ENCODE measurements at places on chromosomes 5 and 9.
A peak's percentile ranks its signal among the peaks of the same experiment; 100 is the strongest.

DNA sequence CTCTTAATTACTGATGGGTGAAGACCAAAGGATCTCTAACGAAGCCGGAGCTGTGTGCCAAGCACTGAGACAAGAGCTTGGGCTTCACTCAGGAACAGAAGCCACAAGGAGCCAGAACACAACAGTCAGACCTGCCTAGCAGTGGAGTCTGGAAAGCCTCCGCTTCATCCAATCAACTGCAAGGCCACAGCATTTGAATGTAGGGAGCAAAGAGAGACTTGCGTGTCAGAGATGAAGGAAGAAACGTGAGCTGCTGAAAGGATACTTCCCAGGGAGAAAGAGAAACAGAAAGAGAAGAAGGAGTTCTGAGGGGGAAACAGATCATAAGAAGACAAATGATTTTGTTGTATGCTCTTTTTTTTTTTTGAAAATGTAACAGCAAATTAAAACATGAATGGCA, 43.5 kb downstream of the DDX31 start:
- no peak for DNase-seq

- peak; percentile 82 for DNase-seq
Measured at GRCh38 chr5:94693043-94693822, 74.8 kb downstream of the SLF1 start.

GRCh38 chr9:110047232-110047954, 160.6 kb downstream of the C9orf152 start:
- DNase-seq, result no peak

DNA sequence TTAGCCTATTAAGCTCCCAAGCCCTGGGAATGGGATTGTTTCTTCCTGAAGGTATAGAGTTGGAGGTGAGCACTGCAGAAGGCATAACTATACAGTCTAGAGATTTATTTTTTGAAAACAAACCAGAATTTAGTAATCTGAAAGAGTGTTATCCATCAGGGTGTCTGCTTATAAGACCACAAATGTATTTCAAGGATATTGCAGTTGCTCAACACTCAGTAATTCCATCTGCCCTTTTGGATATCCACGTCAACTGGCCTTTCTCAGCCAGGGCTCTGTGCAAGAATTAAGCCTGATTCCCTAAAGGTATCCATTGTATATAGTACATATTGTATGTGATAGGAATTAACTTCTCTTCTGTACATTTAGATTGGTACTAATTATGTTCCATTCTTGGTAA, 15.0 kb upstream of the IL31RA start:
- peak; percentile 11 for DNase-seq

GRCh38 chr5:96933764-96934707, 1.8 kb upstream of the LNPEP start:
- no peak for DNase-seq

GRCh38 chr9:116592970-116593369, 94.1 kb upstream of the TRIM32 start:
- DNase-seq, result no peak

DNA sequence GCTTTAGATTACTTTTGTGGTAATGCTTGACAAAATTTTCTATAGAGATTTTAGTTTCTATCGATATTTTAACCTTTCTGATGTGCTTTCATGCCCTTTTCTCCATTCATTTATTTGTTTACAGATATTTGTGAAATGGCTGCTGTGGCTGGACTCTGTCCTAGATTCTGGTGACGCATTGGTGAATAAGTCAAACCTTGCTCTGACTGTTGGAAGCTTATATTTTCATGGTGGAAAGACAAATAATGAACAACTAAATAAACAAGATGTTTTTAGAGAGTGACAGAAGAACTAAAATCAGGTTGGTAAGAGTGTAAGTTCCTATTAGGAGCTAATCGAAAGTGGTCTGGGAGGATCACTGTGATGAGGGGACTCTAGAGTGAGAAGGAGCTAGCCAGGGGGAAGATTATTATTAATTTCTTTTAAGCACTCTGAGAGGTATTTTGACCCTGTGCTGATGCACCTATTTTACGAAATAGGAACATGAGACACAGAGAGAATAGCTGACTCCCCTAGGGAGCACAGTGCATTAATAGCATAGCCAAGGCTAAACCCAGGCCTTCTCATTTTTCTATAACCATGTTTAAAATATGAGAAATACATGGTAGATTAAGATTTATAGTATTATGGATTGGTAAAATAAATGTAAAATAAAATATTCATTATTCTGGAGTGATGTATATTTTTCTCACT, 411.9 kb upstream of the ARRDC3 start:
- no peak for DNase-seq

- no peak for DNase-seq
Measured at GRCh38 chr5:91028499-91028956, 354.6 kb downstream of the ARRDC3 start.

DNA sequence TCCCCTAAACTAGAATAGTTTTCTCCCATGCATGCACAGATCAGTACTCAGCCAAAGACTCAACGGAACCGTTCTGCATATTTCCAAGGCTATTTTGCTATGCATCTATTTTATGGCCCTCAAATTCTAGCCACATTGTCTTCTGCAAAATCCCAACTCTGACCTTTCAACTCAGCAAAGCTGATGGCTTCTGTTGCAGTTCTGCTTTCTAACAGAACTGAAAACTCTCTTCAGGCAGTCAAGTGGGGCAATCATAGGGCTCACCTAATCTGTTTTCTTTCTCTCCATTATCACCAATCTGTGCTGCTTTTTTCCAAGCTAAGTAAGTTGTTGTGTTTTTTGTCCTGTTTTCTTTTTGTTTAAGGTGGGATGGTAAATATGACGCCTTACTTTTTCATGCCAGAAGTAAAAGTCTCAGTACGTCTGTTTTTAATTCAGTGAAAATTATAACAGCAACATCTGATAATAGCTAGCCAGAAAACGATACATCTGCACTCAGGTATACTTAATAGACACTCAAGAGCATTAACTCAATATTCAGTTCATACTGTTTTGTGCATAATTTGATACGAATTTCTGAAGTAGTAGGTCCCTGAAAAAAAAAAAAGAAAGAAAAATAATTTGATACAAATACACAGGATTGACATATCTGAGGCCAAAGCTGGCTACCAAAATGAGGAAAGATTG, 454.3 kb downstream of the TLE1 start:
- no peak for DNase-seq

GRCh38 chr5:88275581-88275980, 6.9 kb upstream of the TMEM161B start:
- DNase-seq, result no peak

GRCh38 chr5:160230686-160231527, 1.6 kb downstream of the FABP6 start:
- DNase-seq, result no peak

DNA sequence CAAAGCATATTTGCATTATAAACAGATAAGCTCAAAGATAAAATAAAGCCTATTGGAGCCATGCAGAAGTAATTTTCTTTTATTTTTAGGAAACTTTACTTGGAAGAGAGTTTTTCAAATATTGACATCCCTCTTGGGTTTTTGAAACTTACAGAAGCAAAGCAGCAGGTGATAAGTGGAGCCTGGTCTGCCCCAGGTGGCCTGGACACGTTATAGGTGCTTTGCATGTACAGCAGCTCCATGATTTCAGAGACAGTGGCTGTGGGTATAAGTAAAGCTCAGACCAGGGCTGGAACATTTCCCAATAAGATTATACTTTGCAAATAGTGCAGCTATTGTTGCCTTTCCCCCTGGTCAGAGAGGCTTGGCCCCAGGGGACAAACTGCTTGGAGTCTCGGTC, 51.5 kb downstream of the CCDC192 start:
- DNase-seq, result no peak

GRCh38 chr9:127482662-127483061, 31.4 kb downstream of the LRSAM1 start:
- DNase-seq, result no peak

GRCh38 chr9:78280982-78281668, 15.8 kb upstream of the PSAT1 start:
- DNase-seq, result peak; percentile 69

DNA sequence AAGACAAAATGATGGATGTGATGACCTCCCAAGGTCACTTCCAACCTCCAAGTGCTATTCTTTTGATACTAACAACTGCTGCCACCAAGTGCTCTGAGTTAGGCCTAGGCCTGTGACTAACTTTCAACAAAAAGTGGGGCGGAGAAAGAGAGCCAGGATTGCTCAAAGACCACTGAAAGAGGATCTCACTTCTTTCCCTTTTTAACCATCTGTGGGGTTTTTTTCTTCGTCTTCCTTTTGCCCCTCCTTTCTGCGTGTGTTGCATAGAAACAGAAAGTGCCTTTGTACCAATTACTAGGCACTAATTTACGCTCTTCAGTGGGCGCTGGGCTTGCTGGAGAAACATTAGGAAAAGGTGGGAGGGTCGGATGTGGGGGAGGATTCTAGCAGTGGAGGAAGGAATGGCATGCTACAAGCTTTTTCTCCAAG, 8.0 kb downstream of the KLF9 start:
- peak; percentile 69 for DNase-seq

GRCh38 chr5:112210430-112211005, 208.6 kb downstream of the EPB41L4A start:
- DNase-seq, result peak; percentile 41

GRCh38 chr5:34804913-34805312, 34.1 kb upstream of the TTC23L start:
- DNase-seq, result no peak

DNA sequence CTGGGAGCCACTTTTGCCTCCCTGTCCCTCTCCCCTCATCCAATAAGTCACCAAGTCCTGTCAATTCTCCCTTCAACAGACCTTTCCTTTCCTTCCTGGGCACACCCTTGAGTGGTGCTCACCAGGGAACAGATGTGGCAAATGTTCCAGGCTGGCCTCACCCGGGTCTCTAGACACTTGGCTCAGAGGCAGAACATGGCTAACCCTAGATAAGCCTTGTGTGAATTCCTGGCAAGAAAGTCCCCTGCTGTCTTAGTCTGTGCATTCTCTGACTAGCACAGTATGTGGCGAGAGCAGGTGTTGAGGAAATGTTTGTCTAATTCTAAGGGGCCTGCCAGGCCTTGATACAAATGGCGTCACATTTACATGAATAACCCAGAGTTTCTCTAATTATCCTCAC, 41.2 kb upstream of the PTGS1 start:
- no peak for DNase-seq

- DNase-seq, result peak; percentile 60
Measured at GRCh38 chr5:142186857-142187594, 78.4 kb downstream of the NDFIP1 start.

- DNase-seq, result peak; percentile 52
Measured at GRCh38 chr9:70044490-70045307, 1.1 kb downstream of the MAMDC2 start.

GRCh38 chr9:124042201-124042721, 30.7 kb downstream of the LHX2 start:
- DNase-seq, result no peak

DNA sequence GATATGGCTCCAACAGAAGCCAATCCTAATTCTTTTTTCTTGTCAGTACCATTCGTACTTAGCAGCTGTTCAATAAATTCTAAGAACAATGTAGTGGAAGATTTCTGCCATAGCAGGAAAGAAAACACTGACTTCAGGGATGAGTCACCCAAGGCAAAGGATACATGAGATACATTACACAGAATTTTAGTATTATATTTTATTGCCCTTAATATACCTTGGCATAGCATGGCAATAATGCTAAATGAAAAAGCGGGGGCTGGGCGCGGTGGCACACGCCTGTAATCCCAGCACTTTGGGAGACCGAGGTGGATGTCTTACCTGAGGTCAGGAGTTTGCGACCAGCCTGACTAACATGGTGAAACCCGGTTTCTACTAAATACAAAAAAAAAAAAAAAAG, 619.1 kb upstream of the DAB2 start:
- DNase-seq, result no peak

DNA sequence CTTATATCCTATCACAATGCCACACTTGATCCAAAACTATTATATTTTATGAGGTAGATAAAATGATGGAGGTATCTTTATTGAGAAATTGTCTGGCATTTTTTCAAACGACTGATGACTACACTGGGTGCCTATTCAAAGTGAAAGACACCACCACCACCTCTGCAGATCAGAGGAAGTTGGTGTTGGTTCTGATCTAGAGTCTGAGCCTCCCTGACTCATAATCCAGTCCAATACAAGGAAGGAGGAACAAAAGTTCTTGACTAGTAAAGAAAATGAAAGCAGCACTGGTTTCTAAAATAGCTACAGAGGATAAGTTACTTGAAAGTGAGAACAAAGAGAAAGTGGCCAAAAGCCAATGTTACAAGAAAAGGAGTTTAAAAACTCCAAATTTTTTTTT, 139.9 kb downstream of the RFX3 start:
- no peak for DNase-seq

- DNase-seq, result peak; percentile 35
Measured at GRCh38 chr9:126953041-126953809, 38.6 kb downstream of the RALGPS1 start.

- DNase-seq, result no peak
Measured at GRCh38 chr5:443239-444151, 519 bp downstream of the EXOC3 start.

DNA sequence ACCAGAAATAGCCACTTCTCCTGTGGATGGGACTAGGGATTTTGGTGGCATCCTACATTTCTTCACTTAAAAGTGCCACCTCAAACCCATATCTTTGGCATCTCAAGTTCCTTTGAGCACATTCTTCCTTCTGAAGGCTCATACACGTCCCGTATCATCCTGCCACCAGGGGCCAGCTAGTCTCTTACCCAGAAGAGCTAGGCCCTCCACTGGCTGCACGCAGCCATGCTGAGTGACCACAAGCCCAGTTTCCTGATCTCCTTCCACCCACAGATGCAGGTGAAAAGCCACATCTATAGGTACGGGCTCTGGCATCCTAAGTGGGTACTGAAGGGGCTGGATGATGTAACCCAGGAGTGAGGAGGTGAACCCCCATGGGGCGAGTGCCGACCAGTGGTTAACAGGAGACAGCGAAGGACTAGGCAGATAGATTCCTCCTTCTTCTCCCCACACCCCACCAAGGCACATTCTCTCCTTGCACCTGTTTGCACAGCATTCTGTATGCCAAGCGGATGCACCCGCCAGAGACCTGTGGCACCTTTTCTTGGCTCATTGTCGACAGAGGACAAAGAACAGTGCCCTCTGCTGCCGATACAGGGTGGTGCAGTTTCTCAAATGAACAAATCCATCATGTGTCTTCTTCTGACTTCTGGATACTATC, 14.4 kb upstream of the SCGB3A1 start:
- DNase-seq, result peak; percentile 64

GRCh38 chr5:59937633-59938032, 44.1 kb upstream of the PDE4D start:
- DNase-seq, result no peak

GRCh38 chr9:35666549-35666948, 1.6 kb upstream of the ARHGEF39 start:
- no peak for DNase-seq

- DNase-seq, result no peak
Measured at GRCh38 chr5:153658606-153659005, 168.1 kb downstream of the GRIA1 start.

DNA sequence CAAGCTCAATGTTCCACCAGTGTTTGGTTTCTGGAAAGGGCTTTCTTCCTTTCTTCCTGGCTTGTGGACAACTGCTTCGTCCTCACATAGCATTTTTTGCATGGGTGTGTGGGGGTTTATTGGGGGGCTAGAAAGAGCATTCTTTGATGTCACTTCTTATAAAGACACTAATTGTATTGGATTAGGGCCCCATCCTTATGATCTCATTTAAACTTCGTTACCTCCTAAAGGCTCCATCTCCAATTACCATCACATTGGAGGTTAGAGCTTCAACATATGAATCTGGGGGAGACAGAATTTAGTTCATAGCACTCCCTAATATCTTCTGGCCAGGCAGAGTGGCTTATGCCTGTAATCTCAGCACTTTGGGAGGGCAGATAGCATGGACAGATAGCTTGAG, 6.1 kb upstream of the MACROH2A1 start:
- no peak for DNase-seq

GRCh38 chr5:18712936-18713485, 1078.8 kb downstream of the TAF11L14 start:
- no peak for DNase-seq

GRCh38 chr5:10293907-10294662, 13.6 kb downstream of the CMBL start:
- no peak for DNase-seq
